HT1080 (cell line): ENCODE measurements at places on chromosomes 6 and 20. TPM values are rescaled to one million over a fixed set of nuclear protein-coding genes. Genes with fewer than 3 reads are reported as not detected.

The PAX1 gene
- not detected in 2 replicates for total RNA-seq

GRCh38 chr20:40176098-40176841, 512.8 kb downstream of the MAFB start:
- no peak for DNase-seq

GRCh38 chr6:118186672-118187567, 279.9 kb downstream of the SLC35F1 start:
- no peak for DNase-seq

GRCh38 chr6:135831016-135831415, 20.5 kb upstream of the PDE7B start:
- DNase-seq = no peak

The BMP6 gene
- 3.2 and 4.0 TPM in 2 replicates for total RNA-seq
